ENCODE measurements at places on chromosomes 6 and 20.

DNA sequence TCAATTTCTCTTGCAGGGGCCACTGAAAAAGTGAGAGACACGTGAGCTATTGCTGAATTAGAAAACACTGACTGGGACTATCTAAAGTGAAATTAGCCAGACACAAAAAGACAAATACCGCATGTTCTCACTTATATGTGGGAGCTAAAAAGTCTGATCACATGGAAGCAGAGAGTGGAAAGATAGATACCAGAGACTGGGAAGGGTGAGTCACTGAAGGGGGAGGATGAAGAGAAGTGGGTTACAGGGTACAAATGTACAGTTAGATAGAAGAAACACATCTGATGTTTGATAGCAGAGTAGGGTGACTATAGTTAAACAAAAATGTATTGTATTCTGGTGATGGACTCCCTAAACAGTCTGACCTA lies 13.4 kb downstream of the CST3 start:
- DNase-seq, result no peak

DNA sequence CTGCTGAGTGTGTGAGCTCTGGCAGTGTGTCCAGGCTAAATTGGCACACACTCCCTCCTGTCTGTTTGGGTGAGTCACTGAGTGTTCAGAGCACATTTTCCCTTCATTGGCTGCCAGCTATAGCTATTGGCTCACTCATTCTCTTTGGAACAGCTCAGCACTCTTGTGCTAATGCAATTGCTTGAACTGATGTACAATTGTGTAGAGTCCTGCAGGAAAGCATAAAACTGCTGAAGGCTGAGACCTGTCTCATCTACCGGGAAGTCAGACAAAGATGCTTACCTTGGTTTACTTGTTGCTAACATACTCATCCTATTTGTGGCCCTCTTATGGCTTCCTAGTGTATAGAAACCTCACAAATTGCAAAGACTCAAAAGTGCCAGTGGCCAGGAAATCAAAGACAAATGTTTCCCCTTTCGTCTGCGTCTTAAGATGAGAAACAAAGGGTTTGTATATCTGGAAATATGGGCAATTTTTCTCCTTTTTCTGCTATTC lies 351.0 kb downstream of the BCKDHB start:
- DNase-seq, result no peak

GRCh38 chr20:53020834-53021233 lies 48.7 kb downstream of the TSHZ2 start:
- DNase-seq, result no peak

GRCh38 chr20:17129089-17129488 lies 97.8 kb upstream of the PCSK2 start:
- DNase-seq, result no peak

GRCh38 chr6:130993292-130993765 lies 69.7 kb downstream of the EPB41L2 start:
- DNase-seq, result no peak

GRCh38 chr20:13900496-13900895 lies 89.9 kb downstream of the SEL1L2 start:
- DNase-seq, result no peak

All from stimulated activated CD4-positive, alpha-beta T cell treated with anti-CD3 and anti-CD28 coated beads, Interleukin-15, amount 100 ng/mL, for 1 hour (primary cell).